ENCODE measurements at places on chromosomes 6 and 20.

- DNase-seq = no peak
Observed at GRCh38 chr6:6725468-6726209, 137.1 kb downstream of the LY86 start.

- no peak for DNase-seq
Observed at GRCh38 chr20:63577317-63577894, 3.4 kb upstream of the HELZ2 start.

DNA sequence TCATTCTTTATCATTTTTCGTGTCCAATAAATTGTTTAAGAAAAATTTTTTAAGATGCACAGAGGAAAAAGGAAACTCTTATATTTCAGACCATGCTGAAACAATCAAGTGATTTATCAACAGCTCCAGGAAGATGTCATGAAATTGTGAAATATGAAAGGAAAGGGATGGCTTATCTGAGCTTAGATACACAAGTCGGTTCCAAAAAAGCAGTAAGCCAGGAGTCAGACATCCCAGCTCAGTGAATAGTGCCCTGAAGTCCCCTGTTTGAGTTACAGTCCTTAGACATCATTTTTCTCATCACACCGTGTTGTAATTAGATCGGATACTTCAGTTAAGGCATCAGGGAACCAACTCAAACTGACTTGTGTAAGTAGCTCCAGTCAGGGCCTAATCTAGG lies 91.0 kb upstream of the SSTR4 start:
- DNase-seq = no peak

DNA sequence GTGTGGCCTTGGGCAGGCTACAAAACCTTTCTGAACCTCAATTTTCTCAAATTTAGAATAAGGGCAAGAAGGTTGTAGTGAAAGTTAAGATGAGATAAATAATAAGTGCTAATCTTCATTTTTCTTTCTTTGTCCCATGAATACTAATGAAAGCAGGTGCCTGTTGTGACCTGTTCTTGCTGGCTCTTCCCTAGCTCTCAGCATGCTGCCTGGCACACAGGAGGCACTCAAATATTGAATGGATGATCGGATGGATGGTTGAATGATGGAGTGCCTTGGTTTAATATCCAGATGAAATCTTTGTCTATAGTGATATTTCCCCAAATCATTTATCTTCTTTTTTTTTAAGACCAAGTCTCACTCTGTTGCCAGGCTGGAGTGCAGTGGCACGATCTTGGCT lies 15.0 kb downstream of the PBOV1 start:
- no peak for DNase-seq

DNA sequence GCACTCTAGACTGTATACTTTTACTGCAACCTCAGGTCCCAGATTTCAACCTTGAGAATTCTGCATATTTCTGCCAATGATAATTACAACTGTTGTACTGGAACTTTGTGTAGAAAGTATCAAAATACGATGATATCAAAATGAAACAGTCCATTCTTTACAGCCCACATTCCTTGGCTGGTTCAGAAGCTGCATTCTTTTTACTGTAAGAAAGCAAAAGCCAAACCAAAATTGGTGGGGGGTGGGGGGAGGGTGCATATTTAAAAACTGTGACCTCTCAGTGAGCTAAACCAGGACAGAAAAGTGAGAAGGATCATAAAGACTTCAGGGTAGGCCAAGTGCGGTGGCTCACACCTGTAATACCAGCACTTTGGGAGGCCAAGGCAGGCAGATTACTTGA lies 41.8 kb upstream of the UBR2 start:
- no peak for DNase-seq

GRCh38 chr6:84791233-84791632 lies 26.8 kb upstream of the TBX18 start:
- DNase-seq = no peak

DNA sequence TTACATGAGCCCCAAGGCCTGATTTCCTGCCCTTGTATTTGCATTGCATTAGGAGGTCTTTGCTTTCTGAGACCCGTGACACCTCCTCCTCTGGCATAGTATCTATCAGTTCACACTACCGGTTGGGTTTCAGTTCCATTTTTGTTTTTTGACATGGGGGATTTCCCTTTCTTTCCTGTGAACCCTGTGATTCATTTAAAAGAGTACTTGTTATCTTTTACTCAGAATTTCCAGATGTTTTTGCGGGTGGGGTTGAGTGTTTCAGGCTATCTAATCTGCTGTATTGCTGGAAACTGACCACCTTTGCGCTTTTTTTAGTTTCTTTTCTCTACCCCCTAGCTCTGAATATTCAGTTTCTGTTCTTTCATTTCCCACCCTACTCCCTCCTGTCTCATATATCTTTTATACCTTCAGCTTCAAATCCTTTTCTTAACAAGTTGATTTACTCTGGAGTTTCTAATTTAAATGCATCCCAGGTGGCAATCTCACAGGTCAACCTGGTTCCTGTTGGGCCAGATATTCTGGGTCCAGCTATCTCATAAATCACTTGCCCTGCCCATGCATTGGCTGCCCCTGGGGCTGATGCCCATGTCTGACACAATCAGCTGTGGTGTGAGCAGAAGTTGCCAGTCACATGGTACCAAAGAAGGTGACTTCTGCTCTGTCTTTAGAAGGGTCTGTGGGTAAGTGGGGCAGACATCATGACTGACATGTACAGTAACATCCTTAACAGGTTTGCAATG lies 14.3 kb upstream of the NCOA3 start:
- no peak for DNase-seq

- DNase-seq = no peak
Observed at GRCh38 chr6:34587325-34587724, 31.2 kb upstream of the SPDEF start.

- DNase-seq = no peak
Observed at GRCh38 chr6:6525933-6526332, 62.6 kb upstream of the LY86 start.

GRCh38 chr6:135567375-135568083 lies 70.0 kb upstream of the AHI1 start:
- DNase-seq = no peak

Measured in left colon (tissue), 2 donors.